Uterus (tissue), 4 donors: ENCODE measurements at places on chromosomes 11 and 22.

- DNase-seq: no peak
These were observed 33.1 kb upstream of the PICALM start for GRCh38 chr11:86101941-86102407.

GRCh38 chr22:30314915-30315314, 11.8 kb downstream of the TBC1D10A start:
- no peak for DNase-seq

DNA sequence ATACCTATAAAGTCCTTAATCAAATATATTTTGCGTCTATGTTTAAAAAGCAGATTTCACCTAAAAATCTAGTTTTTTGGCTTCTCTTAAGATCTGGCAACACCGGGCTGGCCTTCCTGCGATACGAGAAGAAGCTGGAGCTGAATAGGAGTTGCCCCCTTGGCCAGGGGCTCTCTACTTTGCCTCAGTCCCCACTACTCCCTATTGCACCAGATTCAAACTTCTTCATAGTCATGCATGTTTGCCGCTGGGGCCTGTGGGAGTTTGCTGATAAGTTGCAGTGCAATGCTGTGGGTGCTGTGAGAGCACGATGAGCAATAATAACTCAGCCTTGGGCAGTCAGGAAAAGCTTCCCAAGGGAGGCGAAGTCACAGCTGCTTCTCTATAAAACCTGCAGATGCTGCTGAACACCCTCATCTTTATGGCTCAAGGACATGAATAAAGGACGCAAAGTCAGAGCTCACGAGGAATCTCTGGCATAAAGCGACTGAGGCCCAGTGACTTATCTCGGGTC, 15.2 kb upstream of the EIF3D start:
- DNase-seq: no peak

- DNase-seq: no peak
These were observed 327.6 kb upstream of the CCDC90B start for GRCh38 chr11:83613767-83614121.

DNA sequence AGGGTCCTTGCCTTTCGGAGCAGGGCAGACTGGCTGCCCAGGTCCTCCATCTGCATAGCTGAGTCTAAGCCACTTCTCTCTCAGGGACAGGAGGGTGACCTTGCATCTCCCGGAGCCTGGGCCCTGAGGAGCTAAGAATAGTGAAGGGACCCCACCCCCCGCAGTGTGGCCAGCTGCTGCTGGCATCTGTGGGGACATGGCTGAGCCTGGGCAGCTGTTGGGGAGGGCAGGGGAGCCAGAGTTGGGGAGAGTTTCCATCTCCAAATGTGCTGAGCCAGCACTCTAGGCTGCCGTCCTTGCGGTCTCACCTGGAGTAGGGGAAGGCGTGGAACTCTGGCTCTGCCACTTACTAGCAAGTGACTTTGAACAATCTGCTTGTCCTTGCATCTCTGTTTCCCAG, 34.8 kb upstream of the SHISAL1 start:
- no peak for DNase-seq

GRCh38 chr22:47622541-47622940, 860.1 kb downstream of the TBC1D22A start:
- DNase-seq: no peak

DNA sequence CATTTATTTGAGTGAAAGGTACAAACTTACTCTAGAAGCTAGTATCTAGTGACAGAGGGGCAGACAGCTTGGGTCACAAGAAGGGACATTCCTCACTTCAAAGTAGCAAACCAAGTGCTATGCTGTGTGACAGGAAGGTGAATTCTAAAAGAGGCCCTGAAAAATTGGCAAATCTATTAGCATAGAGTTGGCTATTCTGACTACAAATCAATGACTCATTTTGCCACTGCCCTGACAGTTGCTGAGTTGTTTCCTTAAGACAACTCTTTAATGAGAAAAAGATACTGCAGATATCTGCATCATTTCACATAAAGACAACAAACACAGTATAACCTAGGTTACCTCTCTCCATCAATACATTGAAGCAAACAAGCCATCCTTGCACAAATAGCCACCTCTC, 524.0 kb upstream of the LRRC4C start:
- DNase-seq: no peak

DNA sequence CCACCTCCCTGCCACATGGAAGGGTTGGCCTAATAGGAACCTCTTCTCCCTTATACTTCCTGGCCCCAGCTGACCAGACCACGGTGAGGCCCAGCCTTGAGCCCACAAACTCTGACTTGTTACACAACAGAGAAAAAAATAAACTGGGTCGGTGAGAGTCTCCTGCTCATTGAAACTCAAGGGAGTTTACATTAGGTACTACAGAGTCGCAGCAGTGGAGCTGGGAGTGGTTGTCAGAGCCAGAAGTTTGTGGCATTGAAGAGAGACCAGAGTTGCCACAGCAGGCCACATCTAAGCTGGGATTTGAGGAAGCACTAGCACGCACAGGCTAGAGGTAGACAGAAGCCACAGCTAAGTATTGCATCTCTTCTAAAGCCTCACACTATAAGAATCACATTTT, 296.2 kb downstream of the DDX10 start:
- DNase-seq: no peak

GRCh38 chr11:125429807-125430678, 66.0 kb downstream of the FEZ1 start:
- DNase-seq: no peak

DNA sequence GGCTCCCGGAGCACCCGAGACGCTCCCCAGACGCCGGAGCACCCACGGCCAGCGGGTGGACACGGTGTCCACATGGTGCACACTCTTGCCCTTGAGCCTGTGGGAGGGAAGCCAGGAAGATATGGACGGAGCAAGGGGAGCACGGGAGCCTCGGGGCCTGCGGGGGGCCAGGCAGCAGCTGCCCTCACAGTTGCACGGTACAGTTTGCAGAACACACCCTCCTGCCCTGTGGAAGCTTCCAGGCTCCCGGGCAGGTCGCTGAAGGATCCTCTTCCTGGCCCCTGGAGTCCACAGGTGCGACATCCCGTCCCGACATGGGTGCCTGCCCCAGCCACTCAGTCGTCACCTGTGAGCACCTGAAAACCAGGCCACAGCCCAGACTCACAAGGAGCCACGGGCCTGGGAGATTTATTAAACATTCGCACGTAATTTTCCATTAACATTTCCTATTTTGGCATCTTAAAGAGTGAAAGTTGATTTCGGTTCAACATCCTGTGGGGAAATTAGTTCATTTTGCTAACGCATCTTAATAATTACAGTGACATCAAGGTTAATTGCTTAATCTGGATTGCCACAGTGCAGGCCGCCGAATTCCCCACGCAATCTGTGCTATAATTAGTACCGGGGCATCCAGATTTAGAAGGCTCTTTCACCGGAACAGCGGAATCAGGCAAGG, 253.3 kb downstream of the BRD1 start:
- no peak for DNase-seq

DNA sequence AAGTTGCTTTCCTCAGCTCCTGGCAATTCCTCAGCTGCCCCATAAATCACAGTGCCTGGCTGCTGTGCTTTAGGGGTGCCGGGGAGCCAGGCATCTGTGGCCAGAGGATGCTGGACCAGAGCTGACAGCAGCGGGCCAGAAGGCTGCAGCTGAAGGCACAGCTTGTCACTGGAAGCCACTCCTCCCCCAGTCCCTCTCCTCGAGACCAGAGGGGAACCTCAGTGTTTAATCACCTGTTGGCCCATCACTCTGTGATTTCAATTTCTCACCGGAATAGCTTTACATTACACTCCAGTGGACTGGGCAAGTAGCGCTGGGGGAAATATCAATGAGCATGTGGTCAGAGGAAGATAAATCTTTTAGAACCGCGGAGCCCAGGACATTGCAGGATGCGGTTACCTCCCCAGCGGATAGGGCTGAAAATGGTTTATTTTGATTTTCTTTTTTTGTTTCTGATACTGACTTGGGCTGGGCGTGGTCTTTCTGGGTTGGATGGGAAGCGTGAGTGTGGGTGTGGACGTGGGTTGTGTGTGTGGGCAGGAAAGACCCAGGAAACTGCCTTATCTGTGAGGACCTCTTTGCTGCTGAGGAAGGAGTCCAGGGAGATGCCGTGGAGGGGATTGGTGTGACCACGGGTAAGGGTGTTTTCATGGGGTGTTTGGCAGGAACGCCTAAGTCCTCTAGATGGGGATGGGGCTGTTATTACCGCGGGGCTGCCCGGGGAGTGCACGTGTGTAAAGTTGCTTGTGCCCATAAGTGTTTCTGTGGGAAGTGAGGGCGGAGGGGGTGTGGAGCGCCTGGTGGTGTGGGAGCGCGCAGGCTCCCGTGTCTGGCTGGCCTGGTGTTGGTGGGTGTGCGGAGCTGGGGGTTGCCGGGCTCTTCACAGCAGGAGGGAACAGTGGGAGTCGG, 4.0 kb downstream of the DAGLA start:
- no peak for DNase-seq

DNA sequence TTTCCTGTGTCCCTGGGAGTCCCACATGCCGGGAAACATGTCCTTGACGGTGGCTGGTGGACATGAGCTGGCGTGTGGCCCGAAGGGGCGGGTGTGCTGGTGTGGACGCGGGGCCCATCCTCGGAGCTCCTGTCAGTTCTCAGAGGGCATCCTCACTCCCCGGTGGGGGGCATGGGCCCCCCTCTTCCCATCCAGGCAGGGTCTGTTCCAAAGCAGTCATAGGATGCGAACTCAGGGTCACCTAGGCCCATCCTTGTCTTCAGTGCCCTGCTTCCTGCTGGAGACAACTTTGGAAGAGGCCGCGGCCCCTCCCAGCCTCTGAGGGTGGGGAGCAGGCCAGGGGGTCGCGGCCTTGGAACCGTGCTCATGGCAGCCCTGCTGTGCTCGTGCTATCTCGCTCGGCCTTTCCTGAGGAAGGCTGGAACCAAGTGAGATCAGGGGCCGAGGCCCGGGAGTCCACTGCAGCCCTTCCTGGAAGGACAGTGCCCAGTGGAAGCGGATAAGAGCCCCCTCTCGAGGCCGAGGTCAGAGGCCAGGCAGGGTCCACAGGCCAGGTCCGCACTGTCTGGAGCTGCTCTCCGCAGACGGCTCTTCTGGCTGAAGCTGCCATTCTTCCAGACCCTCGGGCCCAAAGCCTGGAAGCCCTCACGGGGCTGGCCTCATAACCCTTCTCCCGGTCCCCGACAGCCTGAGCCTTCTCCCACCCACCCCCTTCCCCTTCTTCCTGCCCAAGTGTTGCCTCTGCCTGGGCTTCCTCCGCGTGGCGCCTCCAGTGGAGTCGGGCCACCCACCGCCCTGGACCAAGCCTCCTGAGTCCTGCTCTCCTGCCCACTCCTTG, 8.7 kb downstream of the GRK2 start:
- DNase-seq: peak; percentile 41

- DNase-seq: no peak
These were observed 14.6 kb downstream of the RBM4 start for GRCh38 chr11:66653123-66653522.

GRCh38 chr11:47131136-47131535, 45.5 kb downstream of the ARFGAP2 start:
- DNase-seq: no peak

- DNase-seq: peak; percentile 58
These were observed 46.3 kb upstream of the SYT13 start for GRCh38 chr11:45332276-45332934.

- no peak for DNase-seq
These were observed 97.4 kb downstream of the ARL14EP start for GRCh38 chr11:30420233-30420787.

DNA sequence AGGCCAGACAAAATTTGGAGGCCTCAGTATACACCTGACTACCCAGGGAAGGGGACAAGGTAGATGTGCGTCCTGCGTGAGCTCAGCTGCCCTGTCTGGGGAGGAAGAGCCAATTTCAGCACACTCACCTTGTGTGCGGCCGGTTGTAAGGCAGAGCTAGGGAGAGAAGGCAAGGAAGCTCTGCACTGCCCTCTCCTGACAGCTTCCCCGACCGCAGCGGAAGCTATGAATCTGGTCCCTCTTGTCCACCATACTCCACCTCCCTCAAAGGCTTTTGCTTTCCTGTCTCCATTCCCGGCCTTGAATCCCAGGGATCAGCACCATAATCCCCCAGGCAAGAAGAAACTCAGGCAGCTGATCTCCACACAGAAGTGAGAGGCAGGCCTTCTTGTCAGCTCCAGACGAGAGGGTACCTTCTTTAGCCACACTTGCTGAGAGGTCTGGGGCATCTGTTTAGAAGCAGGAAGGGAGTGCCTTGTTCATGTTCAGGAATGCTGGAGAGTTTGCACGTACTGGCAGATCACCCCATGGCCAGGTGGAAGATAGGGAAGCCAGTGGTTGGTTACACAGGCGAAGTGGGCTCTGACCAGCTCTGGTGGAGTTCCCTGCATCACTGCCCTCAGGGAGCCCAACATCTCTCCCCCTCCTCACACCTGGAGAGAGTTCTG, 62.5 kb downstream of the FEZ1 start:
- DNase-seq: no peak

GRCh38 chr11:78714539-78714938, 139.9 kb upstream of the NARS2 start:
- DNase-seq: no peak

- no peak for DNase-seq
These were observed 25.4 kb downstream of the PI4KA start for GRCh38 chr22:20833225-20833665.

GRCh38 chr11:46889689-46890475, 28.5 kb downstream of the LRP4 start:
- DNase-seq: peak; percentile 66

- DNase-seq: no peak
These were observed 6.1 kb downstream of the PARVB start for GRCh38 chr22:44030051-44030701.
